ENCODE measurements at places on chromosomes 2 and 18. TPM values are rescaled to one million over a fixed set of nuclear protein-coding genes. Genes with fewer than 3 reads are reported as not detected.
A peak's percentile ranks its signal among the peaks of the same experiment; 100 is the strongest.

SNED1 gene
- 2.2 TPM for total RNA-seq

- no peak for DNase-seq
Measured at GRCh38 chr2:113126845-113127645, at the start of gene IL1RN. IL1RN (plus strand) TSS chr2:113127598; CDS start chr2:113127625, 27 bp downstream.

STEAP3 gene
- total RNA-seq, result 13.9 TPM

TSPYL6 gene
- not detected for total RNA-seq

FSIP2 gene
- total RNA-seq, result 0.25 TPM

- no peak for DNase-seq
Measured at GRCh38 chr2:10141736-10142639, 19.4 kb downstream of the RRM2 start.

GRCh38 chr2:159902722-159903121 lies 104.7 kb upstream of the CD302 start:
- DNase-seq, result no peak

DNA sequence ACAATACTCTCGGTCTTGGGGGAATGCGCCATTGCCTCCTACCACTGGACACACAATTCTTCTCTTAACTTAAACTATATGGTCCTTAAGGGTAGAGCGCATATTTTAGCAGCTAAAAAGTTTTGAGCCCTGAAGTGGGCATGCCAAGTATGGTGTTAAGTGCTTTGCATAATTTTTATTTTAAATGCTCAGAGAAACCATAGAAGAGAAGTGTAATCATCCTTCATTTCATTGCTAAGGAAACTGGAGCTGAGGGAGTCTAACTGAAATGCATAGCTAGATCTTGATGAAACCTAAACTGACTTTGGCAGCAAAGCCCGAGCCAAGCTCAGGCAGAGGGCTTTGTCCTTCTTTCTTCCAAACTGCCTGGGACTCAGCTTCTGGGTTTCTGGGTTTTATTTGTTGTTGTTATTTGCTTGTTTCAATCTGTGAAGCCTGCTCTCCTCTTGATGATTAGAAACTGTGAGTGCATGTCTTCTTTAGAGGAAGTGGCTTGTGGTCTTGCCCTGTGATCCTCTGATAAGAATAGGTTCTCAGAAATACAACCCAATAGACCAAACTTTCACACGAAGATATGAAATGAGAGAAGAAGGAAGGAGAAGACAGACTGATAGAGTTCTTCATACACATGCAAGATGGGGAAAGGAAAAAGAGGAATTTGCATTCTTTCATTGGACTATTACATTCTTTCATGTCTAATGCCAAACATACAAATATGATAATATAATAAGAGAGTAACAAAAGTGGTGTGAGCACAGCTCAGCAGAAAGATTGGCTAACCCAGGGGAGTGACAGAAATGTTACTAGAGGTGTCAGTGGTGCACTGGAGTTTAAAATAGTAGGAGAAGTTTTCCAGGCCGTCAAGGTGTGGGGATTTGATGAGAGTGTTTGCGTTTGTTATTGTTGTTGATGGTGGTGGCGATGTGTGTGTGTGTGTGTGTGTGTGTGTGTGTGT lies 7.5 kb upstream of the RNF144A start:
- peak; percentile 51 for DNase-seq

DNA sequence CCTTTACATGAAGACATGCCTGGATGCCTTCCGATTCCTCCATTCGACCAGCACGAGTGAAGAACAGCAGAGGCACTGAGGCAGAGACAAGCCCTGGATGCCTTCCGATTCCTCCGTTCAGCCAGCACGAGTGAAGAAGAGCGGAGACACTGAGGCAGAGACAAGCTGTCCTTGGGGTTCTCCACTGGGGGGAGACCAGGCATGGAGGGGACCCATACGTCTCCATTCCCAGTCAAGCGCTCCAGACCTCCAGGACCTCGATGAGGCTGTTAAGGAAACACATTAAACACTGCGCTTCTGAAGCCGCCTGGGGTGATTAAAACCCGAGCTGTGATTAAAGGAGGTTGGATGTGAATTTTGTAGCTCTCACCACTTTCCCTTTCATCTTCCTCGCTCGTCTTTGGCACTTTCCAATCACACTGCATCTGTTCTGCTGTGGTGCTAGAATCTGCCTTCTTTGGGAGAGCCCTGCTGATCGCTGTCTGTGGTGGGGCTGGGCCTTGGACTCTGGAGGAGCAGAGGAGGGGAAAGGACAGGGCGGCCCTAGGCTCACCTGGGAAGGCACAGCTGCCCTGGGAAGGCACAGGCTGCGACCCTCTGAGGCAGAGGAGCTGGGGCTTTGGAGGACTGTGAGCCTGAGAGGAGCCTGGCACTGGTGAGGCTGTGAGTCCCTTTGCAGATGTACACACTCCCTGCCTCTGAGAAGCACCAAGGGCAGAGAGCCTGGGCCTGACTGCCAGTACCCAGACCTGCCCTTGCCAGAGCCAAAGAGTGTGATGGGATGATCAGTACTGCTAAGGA lies 463.1 kb upstream of the HS6ST1 start:
- no peak for DNase-seq

DNA sequence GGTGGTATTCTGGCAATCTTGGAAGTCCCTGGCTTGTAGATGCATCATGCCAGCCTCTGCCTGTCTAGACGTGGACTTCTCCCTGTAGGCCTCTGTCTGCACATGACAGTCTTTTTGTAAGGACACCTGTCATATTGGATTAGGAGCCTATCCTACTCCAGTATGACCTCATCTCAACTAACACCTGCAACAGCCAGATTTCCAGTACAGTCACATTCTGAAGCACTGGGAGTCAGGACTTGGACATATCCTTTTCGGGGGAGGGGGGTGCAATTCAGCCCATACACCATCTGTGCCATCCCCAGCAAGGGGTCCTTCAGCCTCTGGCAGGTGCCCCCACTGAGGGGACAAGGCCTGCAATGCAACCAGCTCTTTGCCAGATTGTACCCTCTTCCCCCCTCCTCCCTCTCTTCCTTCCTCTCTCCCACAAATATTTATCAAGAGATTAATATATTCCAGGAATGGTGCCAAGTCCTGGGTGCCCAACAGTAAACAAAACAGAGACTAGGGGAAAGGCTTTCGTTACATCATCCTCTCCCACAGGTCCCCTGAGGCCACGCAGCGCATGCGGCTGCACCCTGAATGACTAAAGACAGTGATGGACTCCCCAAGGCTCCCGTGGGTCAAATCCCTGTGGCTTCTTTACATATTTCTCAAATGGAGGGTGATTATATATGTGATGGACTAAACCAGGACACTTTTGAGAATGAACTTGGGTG lies 20.5 kb upstream of the MYCN start:
- DNase-seq, result peak; percentile 50

DNA sequence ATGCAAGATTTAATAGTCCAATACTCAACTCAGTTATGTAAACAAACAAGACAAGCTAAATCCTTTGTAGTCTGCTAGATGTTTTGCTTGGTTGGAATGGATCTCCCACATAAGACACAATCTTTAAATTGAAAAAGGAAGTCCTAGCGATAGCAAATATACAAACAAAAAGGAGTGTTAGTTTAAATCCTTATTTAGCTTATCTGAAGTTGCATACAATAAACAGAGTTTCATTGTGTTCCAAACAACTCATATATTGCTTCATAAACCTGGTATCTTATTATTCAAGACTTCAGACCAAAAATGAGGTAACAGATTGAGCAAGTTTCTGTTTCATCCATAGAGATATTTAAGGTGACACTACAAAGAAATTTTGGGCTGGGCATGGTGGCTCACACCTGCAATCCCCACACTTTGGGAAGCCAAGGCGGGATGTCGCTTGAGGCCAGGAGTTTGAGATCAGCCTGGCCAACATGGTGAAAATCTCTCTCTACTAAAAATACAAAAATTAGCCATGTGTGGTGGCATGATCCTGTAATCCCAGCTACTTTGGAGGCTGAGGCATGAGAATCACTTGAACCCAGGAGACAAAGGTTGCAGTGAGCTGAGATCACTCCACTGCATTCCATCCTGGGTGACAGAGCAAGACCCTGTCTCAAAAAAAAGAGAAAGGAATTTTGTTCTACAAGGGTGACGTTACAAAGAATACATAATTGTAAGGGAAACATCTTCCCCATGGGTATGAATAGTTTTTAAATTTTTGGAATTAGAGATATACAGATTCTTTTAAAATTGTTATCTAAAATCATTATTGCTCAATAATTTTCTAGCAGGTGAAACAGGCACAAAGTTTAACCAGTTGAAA lies 150.5 kb upstream of the L3MBTL4 start:
- DNase-seq, result no peak

GRCh38 chr2:86293612-86294011 lies 43.8 kb downstream of the REEP1 start:
- peak; percentile 46 for DNase-seq

GRCh38 chr2:171583566-171583965 lies 61.3 kb downstream of the CYBRD1 start:
- no peak for DNase-seq

GRCh38 chr2:96386470-96386869 lies 50.9 kb downstream of the NCAPH start:
- peak; percentile 36 for DNase-seq

GRCh38 chr2:45242161-45242741 lies 233.0 kb upstream of the SIX2 start:
- DNase-seq, result peak; percentile 36

KATNAL2 gene
- total RNA-seq, result 2.0 TPM

CCDC178 gene
- not detected for total RNA-seq

GRCh38 chr2:25316101-25316500 lies 25.6 kb downstream of the DNMT3A start:
- DNase-seq, result no peak

DNA sequence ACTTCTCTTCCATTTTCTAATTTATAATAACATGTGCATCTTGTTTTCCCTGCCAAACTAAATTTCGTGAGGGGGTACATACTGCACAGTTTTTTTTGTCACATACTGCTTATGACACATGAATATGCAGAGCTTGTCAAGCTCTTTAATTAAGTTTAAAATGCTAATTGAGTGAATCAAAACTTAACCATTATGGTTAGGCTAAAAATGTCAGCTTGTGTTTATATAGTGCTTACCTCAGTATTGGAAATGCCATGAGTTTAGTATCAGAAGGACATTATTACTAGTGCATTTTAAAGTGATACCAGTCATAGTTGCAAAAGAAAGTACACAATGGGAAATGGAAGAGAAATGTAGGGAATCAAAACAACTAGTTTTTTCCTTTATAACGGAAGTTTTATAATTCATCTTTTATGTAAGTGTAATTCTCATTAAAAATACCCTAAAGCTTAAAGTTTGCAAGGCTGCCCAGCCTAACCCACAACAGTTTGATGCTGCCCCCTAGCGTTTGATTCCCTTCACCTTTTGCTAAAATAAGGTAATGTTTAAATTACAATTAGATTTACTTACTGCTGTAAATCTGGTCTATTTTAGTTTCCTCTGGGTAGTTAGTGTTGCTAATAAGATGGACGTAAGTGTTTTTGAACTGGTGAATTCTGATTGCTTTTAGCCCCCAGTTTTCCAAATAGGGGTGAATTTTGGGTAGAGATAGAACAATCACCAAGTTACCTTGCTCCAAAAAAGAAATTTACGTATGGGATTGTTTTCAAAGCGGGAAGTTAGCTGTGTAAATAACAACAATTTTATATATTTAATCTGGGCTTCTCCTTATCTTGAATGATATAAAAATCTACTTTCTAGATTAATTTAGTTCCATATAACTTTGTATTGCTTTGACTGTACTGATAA lies 3.2 kb downstream of the SLC39A10 start:
- peak; percentile 68 for DNase-seq

- DNase-seq, result no peak
Measured at GRCh38 chr2:131045286-131046027, 47.8 kb downstream of the FAM168B start.

DNA sequence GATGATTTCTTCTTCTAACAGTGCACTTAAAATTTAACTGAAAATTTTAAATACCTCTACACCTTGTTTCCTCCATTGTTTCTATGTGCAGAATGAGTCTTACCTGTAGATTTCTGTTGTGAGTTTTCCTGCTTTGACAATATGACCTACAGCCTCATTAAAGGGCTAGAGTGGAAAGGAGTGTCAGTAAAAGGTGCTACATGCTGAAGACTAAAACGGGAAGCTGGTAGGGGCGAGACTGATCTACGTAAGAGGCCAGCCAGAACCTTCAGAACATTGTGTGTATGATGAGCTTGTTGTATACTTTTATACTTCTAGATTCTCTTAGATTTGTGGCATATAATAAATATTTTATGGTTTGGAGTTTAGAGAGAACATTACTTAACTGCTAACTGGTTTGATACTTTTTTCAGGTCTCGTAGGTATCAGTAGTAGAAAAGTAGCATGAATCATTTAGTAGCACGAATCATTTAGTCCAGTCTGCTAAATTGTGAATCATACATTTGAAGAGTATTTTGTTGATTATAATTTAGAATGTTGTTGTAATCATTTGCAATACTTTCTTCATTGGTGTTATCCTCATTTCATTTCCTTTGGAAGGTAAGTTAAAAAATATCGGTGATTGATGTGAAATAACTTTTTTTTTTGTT lies 14.3 kb downstream of the INSIG2 start:
- DNase-seq, result peak; percentile 39

DSG1 gene
- not detected for total RNA-seq

DNA sequence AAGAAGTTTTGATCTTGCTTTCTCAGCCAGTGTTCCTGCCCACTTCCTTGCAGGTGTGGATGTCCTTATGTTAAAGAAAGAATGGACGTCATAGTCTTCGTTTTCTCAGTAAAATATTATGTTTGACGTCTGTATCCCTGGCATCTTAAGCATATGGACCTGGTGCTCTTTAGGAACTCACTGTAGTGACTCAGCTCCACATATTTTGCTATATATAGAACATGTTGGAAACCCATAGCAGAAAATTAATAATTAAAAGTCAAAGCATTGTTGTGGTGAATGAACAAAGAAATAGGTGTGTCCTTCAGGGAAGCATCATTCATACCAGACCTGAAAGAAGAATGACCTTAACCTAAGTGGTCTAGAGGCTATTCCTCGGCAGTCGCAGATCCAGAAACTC lies 196.1 kb downstream of the MCFD2 start:
- no peak for DNase-seq

DNA sequence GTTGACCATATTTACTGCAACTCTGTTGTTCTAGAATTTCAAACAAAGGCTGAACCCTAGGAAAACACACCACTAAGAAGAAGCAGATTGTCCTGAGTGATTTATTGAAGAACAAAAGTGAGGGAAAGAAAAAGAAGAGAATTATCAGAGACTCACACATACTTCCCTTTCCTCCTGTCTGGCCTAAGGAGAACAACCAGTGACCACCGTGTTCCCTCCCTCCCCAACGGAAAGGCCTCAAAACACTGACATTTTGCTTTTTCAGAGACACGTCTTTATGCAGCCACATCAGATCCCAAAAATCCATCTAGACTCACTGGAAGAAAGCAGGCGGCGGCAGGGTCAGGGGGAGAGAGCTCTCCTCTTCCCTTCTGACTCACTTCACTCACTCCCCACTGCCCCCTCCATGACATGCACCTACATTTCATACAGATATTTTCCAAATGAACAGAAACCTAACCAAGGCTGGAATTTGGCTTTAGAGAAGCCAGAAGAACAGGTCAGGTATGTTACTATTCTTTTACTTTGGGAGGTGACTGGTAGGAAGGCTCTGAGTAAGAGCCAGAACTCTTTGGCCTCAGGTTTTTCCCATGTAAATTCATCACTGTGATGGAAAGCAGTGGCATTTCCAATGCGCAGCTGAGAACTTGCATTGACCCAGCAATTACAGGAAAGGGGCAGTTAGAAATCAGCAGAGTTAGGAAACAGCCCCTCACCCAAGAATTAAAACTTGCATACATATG lies 169.9 kb downstream of the BCL11A start:
- no peak for DNase-seq

- DNase-seq, result peak; percentile 72
Measured at GRCh38 chr2:37985333-37985732, 60.2 kb downstream of the RMDN2 start.

- DNase-seq, result peak; percentile 86
Measured at GRCh38 chr2:101520246-101520645, 45.3 kb upstream of the RFX8 start.

All from M059J (cell line).